Lower lobe of right lung (tissue), 2 donors: ENCODE measurements at places on chromosomes 5 and 9. TPM values are rescaled to one million over a fixed set of nuclear protein-coding genes. Genes with fewer than 3 reads are reported as not detected.

SARDH gene
- 3.4 TPM for total RNA-seq

PRRX2 gene
- 2.5 TPM for total RNA-seq

UGT3A1 gene
- total RNA-seq: not detected

TAF11L9 gene
- not detected for total RNA-seq

NTNG2 gene
- total RNA-seq: 5.0 TPM

SLC1A1 gene
- total RNA-seq: 31.4 TPM

ENTPD2 gene
- 0.62 TPM for total RNA-seq

DNA sequence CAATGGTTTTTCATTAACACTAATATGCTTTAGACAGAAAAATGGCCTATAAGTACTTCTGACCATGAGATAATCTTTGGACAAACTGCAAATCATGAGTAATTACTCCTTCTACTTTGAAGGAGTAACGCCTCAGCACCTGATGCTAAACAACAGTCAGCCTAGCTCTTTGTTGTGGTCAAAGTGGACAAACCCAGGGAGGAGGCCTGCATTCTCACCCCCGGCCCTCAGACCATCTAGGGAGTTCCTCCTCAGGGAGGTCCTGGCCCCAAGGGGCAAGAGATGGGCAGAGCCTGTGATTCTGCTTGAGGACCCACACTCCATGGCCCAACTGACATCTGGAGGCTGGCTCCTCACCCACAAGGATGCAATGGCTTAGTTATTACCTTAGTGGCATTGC lies 48.2 kb upstream of the ANGPTL2 start:
- peaks cover 7% of the 10 kb centered on the region for H3K36me3 ChIP-seq
- H3K27ac ChIP-seq: no peak overlapping the region
- no peaks in the 10 kb centered on the region for H3K4me1 ChIP-seq
- no peak overlapping the region for H3K4me3 ChIP-seq

DNA sequence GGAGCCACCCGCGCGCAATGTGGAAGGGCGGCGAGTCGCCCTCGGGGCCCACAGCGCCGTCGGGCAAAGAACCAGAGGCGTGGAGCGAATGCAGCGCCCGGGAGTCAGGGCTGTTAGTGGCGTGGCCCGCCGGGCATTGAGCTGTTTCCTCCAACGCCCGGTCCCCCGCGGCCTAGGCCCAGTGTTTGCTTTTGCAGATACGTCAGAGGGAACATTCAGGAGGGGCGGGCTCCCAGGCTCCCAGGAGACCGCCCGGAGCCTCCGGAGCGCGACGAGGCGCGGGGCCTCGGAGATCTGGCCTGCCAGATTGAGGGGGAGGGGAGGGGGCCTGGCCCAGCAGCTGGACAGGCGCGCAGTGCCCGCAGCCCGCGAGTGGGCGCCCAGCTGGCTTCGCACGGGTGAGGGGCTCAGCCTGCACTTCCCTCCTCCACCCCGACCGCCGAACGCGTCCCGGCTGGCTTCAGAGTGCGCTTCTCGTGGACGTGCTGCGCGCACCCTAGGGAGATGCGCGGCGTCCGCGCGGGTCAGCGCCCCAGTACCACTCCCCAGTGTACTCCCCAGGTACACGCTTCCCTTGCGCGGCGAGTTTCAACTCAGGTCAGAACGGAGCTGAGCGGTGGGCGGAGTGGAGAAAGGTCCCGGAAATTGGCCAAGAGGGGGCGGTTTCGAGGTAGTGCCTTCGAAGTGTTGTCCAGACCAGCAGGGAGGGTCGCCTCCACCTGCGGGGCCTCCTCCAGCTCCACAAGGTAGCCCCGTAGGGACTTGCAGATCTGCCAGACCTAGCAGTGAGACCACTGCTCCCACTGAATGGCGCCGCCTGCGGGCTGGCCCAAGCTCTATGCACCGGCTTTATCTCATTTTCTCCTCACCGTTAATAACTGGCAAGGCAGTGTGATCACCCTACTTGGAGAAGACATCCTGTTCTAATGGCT lies 130.4 kb downstream of the TMEM174 start:
- peaks cover 11% of the 10 kb centered on the region for H3K4me1 ChIP-seq
- DNase-seq: no peak
- no peaks in the 10 kb centered on the region for H3K36me3 ChIP-seq
- no peak overlapping the region for H3K4me3 ChIP-seq

DNA sequence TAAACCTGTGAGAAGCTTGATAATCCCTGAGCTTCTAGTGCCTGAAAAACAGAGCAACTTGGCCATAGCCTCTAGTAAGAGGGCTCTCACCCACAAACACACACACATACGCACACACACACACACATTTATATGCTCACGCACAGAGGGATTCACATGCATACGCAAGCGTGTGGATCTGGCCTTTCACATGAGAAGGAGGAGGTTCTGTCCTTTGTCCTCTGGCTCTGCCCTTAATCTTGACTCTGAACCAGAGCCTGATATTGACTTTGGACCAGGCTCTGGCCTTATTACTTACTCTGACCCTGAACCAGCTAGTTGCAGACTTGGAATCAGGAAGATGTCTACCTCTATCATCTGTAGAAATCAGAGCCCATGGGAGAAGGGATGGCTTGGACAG lies 10.0 kb upstream of the P4HA2 start:
- H3K4me1 ChIP-seq: no peaks in the 10 kb centered on the region
- no peak overlapping the region for H3K27ac ChIP-seq
- no peaks in the 10 kb centered on the region for H3K27me3 ChIP-seq

- H3K4me1 ChIP-seq: peaks cover 18% of the 10 kb centered on the region
- no peak overlapping the region for H3K4me3 ChIP-seq
- no peaks in the 10 kb centered on the region for H3K36me3 ChIP-seq
- no peak overlapping the region for H3K27ac ChIP-seq
- peak; percentile 26 for DNase-seq
These were observed 597.3 kb upstream of the SGCD start for GRCh38 chr5:155729684-155730059.

- DNase-seq: no peak
- H3K4me1 ChIP-seq: peaks cover 4% of the 10 kb centered on the region
- H3K36me3 ChIP-seq: no peaks in the 10 kb centered on the region
- no peak overlapping the region for H3K27ac ChIP-seq
- H3K27me3 ChIP-seq: peaks cover 81% of the 10 kb centered on the region
These were observed 747 bp upstream of the UNC5A start for GRCh38 chr5:176809544-176810080.

GRCh38 chr5:95178046-95178651 lies 106.7 kb downstream of the MCTP1 start:
- H3K36me3 ChIP-seq: no peaks in the 10 kb centered on the region
- no peaks in the 10 kb centered on the region for H3K27me3 ChIP-seq
- no peaks in the 10 kb centered on the region for H3K4me1 ChIP-seq
- no peak overlapping the region for H3K27ac ChIP-seq
- no peak for DNase-seq

GRCh38 chr9:96457266-96457665 lies 7.3 kb downstream of the HABP4 start:
- H3K36me3 ChIP-seq: no peaks in the 10 kb centered on the region
- no peak for DNase-seq
- no peak overlapping the region for H3K27ac ChIP-seq
- H3K4me1 ChIP-seq: no peaks in the 10 kb centered on the region

DNA sequence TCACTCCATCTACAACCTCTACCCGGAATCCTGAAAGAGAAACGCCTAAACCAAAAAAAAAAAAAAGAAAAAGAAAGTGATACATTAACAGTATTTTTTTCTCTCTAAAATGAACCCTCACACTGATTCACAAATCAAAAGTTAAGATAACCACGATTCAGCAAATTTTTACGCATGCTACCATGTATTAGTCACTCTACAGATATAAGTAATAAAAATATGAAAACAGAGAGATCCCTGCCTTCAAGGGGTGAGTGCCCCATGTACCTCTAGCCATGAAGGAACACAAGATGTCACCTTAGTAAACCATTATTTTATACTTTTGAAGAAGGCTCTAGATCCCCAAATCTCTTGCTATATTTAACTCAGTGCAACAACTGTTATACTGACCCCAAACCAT lies 33.4 kb downstream of the CEMIP2 start:
- no peak overlapping the region for H3K27ac ChIP-seq
- no peak for DNase-seq
- no peak overlapping the region for H3K4me3 ChIP-seq
- peaks cover 14% of the 10 kb centered on the region for H3K4me1 ChIP-seq
- H3K27me3 ChIP-seq: no peaks in the 10 kb centered on the region
- peaks cover 97% of the 10 kb centered on the region for H3K36me3 ChIP-seq

GRCh38 chr5:105730982-105731381 lies 1939.8 kb downstream of the EFNA5 start:
- no peaks in the 10 kb centered on the region for H3K4me1 ChIP-seq
- no peaks in the 10 kb centered on the region for H3K36me3 ChIP-seq
- no peak for DNase-seq
- no peaks in the 10 kb centered on the region for H3K27me3 ChIP-seq

DNA sequence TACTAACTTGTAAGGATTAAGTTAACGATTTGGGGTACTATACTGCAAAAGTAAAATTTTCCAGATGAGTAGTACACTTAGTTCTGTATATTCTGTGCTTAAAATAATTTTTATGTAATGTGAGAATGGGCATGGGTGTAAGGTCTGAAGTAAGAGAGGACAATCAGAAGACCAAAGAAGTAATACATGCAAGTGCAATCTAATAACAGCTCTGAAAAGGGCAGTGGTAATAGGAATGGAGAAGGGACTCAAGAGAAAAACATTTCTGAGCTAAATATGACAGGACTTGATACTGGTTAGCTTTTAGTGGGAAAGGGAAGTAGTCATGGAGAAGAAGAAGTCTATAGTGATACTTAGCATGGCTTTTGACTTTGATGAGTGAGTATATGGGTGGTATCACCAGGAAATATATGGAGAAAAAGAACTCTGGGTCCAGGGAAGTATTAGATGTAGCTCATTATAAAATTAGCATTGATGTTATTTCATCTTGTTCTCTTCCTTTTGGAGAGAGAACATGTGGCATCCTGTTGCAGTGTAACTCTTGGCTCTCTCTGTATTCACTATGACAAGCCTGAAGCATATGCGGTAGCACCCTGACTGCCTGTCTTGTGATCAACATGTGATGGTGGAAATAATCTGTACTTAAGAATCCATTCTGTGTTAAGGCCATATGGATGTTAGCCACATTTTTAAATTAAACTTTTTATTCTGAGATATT lies 60.5 kb downstream of the ERCC6L2 start:
- no peak for DNase-seq
- no peak overlapping the region for H3K4me3 ChIP-seq
- no peak overlapping the region for H3K27ac ChIP-seq

- H3K27me3 ChIP-seq: no peaks in the 10 kb centered on the region
- DNase-seq: no peak
- no peaks in the 10 kb centered on the region for H3K36me3 ChIP-seq
- H3K4me3 ChIP-seq: no peak overlapping the region
- no peaks in the 10 kb centered on the region for H3K4me1 ChIP-seq
These were observed 65.7 kb upstream of the MARCHF11 start for GRCh38 chr5:16245249-16245648.

GRCh38 chr5:35483191-35483590 lies 134.5 kb upstream of the SPEF2 start:
- H3K4me3 ChIP-seq: no peak overlapping the region
- DNase-seq: no peak
- H3K4me1 ChIP-seq: peaks cover 30% of the 10 kb centered on the region
- no peaks in the 10 kb centered on the region for H3K36me3 ChIP-seq

DNA sequence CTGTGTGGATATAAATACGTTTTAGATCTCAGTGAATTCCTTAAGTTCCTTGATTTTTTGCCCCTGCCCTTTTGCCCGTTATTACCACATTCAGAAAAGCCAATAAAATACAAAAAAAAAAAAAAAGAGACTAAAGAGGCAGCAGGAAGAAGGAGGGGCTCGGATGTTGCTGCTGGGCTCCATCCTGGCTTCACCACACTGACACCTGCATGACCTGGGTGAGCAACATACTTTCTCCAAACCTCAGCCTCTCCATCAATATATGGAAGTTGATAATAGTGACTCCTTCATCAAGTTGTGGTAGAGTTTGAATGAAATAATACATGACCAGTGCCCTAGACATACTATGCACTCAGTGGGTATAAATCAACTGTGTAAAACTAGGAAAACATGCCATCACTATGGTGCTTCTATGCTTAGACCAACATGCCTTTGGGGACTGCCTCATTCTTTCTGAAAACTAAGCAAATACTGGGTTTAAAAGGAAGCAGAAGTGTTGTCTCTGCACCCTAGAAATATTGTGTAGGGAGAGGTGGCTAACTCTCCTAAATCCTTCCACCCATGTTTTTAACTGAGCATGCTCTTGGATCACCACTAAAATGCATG lies 243.0 kb downstream of the PIK3R1 start:
- H3K27me3 ChIP-seq: no peaks in the 10 kb centered on the region
- peaks cover 12% of the 10 kb centered on the region for H3K4me1 ChIP-seq
- H3K4me3 ChIP-seq: no peak overlapping the region
- no peak overlapping the region for H3K27ac ChIP-seq

- no peaks in the 10 kb centered on the region for H3K27me3 ChIP-seq
- no peaks in the 10 kb centered on the region for H3K36me3 ChIP-seq
- no peak overlapping the region for H3K4me3 ChIP-seq
- H3K4me1 ChIP-seq: no peaks in the 10 kb centered on the region
- no peak for DNase-seq
These were observed 161.5 kb downstream of the CEP120 start for GRCh38 chr5:123261752-123262151.

DNA sequence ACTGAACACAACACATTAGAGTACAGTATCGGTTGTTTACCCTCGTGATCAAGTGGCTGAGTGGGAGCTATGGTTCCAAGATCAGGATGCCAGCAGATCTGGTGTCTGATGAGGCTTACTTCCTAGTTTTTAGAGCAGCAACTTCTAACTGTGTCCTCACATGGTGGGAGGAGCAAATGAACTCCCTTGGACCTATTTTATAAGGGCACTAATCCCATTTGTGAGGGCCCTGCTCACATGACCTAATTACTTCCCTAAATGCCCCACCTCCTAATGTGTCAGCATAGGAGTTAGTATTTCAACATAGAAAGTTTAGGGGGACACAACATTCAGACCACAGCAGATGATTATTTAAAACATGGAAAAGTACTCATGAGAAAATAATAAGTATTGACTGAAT lies 111.8 kb downstream of the GCNT1 start:
- no peak for DNase-seq
- no peak overlapping the region for H3K27ac ChIP-seq
- H3K36me3 ChIP-seq: no peaks in the 10 kb centered on the region
- H3K4me3 ChIP-seq: no peak overlapping the region
